C1 segment of cervical spinal cord (tissue), 14 donors: ENCODE measurements at places on chromosomes 6 and 20.

- no peak for DNase-seq
These were observed 19.8 kb upstream of the CDC5L start for GRCh38 chr6:44367681-44368080.

- DNase-seq: peak; percentile 33
These were observed 45.9 kb downstream of the ZNF217 start for GRCh38 chr20:53547664-53548239.

DNA sequence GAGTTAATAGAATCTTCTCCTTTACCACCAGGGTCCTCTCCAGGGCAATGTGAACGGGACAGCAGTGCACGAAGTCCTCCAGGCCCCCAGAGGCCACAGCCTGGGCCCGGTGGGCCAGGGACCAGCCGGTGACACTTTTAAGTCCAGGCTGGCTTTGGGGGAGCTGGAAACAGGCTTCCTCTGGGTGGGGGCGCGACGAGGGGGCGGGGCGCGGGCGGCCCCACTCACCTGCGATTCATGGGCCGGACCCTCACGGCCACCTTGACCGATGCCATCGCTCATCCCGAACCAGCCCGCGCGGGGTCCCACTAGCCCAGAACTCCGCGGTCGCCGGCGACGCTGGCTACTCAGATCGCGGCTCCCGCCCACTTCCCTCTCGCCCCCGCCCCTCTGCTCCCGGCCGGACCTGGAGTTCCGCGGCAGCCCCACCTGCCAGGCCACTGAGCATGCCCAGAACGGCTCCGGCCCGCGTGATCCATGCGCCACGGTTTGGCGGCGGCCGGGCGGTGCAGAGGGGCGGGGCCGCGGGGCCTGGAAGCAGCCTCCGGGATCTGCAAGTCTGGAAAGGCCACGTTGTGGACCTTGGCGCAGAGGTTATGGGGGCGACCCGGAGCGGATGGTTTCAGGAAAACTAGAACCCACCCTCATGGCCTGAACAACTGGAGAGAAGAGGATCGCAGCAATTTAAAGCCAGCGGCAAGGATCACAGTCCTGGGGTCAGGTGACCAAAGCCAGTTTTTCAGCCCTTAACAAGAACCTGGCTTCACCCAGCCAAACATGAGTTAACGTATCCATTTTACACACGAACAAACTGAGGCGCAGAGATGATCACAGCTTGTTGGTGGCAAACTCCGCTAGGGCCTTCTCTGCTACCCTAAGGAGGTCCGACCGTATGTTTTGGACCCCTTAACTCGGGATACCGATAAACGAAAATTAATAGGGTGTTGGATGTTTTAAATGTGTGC, at the start of gene KIF16B:
Gene KIF16B, minus strand, starts transcription at position 448 of the 965 bp plus-strand sequence. Its CDS starts 173 bp downstream, at position 275.
- peak; percentile 87 for DNase-seq

DNA sequence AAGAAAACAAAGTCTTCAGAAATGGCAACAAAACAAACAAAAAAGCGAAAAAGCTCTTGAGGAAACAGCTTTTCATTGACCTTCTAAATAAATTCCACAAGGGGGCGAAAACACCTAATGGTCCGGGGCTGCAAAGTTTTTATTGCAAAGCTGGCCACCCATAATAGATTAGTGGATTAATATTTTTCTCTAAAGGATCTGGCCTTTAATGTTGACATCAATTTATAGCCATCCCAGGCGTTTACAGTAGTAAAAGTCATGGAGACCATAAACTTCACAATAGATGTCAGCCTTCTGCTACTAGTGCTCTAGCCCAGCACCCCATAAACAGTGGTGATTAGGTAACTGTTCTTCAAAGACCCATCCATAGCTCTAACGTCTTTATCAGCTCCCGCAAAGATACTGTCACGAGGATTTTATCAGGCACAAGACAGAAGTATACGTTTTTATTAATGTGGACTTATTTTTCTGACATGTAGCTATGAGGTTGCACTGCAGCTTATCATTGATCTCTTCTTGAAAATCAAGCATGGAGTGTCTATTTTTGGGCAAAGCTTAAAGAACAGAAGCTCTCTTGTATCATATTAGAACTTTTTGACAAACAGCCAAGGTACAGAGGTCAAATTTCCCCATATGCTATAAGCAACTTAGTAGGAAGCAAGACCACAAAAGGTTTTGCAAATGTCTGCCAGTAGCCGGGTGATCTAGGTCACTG, 4.7 kb downstream of the CITED2 start:
- DNase-seq: no peak

DNA sequence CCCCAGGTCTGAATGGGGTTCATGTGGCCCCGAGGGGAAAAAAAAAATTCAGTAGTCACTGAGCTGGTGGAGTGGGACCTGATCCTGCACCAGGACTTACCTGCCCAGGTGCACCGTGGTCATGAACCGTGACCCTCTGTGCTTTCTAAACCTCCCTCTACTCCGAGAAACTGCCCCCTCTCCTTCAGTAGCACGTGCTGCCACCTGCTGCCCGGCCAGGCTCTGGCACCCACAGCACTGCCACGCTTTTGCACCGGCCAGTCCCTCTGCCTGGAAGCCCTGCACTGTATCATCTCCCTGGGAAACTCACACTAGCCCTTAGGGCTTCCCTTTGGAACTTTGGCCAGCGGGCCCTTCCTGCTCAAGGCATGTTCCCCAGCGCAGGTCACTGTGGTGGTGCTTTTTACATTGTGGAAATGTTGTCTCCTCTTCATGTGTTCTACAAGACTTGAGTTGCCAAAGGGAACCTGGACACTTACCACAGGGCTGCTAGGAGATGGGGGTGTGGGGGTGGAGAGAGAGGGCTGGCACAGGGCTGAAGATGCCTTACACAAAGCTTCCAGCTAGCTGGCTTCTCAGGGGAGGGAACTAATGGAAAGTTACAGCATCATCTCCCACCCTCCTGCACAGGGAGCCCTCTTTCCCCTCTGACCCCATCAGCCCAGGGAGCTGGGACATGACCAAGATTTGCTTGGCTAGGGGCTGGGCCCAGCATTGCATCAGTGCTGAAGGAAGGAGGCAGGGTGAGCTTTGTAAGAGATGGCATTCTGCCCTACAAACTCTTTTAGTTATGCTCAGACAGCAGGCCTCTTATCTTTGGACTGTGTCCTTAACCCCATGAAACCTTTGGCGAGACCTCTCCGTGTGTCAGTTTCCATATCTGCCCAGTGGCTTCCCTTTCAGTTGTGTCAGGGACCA, 2.5 kb upstream of the PTPRT start:
- DNase-seq: no peak

GRCh38 chr20:61949714-61950640, 115.7 kb downstream of the TAF4 start:
- no peak for DNase-seq

DNA sequence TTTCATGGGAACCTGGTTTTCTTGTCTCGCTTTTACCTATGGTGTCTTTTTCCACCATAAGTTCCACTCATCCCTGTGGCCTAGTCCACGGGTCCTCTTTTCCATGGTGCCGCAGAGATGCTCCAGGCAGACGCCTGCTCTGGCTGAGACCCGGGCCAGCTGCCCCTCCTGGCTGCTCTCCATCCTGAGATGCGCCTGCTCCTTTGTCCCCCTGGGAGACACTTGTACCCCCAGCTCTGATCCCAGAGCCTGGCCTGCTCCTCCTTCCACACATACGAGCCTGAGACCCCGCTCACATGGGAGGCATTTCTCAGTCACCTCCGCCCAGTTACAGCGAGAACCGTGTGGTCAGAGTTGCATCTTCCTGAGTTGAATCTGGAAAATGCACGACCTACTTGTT, 29.6 kb downstream of the RNASET2 start:
- no peak for DNase-seq

- DNase-seq: no peak
These were observed 64.0 kb downstream of the ARHGAP18 start for GRCh38 chr6:129645830-129646579.

DNA sequence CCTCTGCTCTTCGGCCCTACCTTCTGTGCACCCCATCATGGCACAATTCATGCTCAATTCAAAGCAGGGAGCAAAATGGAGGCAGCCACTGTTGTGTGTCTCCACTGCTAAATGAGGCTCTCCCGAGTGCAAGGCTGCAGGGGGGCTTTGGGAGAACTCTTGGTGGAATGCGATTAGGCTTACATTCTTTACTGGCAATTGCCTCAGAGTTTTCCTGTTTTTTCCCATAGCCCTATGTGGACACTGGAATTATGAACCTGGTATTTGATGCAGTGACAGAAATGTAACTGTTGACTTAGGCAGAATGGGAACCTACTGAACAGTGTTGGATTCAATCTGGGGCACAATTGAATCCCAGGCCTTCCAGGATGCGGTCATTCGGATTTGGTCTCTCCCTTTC, 187.9 kb upstream of the GMDS start:
- no peak for DNase-seq

GRCh38 chr20:24378661-24379483, 90.6 kb upstream of the SYNDIG1 start:
- no peak for DNase-seq

- no peak for DNase-seq
These were observed 37.2 kb upstream of the CALHM6 start for GRCh38 chr6:116424001-116424400.

DNA sequence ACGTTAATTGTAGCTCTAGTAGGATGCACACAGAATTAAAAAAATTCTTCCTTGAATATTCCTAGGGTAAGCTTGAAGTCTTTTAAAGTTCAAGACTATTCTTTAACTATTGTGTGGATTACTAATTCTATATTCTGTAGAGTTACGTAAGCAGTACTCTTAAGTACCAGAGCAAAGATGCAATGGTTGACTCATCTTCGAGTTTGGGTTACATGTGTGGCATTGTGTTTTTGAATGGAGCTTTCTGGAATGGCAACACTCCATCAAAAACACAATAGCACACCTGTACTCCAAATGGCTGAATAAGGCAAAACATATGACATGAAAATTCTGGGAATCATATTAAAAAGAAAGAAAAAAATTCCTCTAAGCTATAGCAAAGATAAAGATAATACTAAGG, 33.5 kb upstream of the CEP162 start:
- no peak for DNase-seq

DNA sequence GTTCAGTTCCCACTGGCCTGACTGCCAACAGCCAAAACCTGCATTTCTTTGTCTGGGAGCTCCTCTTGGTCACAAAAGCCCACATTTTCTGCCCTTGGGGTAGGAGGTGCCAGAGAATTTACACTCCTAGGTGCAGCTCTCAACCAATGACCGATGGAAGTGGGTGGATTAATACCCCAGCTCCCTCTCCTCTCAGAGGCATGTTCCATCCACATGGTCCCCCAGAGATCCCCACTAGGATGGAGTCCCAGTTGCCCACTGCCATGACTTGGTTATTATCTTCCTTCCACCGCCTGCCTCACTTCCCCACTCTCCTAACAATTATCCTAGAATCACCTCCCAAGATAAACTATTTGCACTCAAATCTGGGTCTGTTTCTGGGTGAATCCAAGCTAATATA, 111.1 kb upstream of the RIN2 start:
- no peak for DNase-seq

DNA sequence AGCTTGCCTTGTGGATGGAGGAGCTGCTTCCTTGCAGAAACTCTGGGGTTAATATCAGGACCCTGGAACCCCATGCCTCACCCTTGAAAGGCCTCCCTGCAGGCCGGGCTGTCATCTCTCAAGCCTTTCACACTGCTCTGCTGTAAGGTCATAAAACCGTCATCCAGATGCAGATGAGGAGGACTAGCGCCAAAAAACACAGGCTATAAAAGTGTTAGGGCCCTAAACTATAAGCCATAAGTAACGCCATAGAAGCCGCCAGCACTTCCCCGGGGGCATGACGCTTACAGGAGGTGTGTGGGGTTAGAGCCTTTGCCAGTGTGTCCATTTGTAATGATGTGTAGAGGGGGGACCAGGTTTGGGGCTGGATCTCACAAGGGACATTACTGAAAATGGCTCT, 47.6 kb downstream of the CDH4 start:
- no peak for DNase-seq

DNA sequence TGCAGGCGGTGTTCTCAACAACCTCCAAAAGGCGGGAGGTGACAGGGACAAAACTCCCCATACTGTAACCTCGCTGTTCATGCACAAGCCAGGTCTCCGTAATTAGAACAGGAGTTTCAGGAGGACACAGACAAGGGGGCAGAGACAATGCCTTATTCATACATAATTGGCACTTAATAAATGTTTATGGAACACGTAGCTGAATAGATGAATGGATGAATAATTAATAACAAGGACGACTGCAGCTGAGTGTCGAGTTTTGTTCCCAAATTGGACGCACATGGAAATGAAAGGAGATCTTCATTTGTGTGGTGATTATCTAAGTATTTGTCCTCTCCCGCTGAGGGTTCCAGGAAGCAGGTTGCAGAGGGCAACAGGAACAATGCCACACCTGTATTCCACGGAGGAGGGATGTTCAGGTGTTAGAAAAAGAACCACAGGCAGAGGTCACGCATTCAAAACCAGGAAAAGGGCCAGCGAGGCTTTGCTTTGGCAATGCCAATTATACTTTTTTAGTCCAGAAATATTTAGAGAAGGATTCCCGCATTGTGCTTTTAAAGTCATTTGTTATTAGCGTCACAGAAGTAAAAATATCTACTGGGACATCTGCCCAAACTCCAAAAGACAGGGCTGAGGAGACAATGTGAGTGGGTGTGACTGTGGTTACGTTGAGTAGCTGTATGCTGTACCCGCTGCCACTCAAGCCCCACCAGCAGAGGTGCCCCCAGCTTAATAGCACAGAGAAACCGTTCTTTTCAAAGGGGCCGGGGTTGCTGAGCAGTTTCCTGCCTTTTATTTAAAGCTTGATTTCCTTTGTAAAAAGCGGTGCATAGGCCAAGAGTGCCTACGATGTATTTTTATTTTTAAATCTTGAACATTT, 123.3 kb downstream of the PXDC1 start:
- no peak for DNase-seq

DNA sequence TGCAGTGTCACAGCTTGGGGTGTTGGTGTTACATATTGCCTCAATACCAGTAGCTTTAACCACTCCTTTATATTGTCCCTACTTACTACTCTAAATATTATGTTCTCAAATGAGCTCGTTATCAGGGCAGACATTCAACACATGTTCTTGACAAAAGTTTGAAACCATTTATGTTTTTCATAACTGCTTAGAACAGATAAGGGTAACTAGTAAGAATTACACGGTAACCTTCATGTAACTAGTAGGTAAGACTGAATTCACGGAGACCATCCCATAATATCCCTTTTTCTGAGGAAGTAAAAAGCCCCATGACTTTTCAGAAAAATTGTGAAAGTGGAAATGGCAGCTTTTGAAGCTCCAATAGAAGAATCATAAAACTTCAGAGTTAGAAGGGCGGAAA, 59.6 kb upstream of the CENPW start:
- DNase-seq: no peak

- no peak for DNase-seq
These were observed 28.9 kb upstream of the RALGAPA2 start for GRCh38 chr20:20741087-20742045.

DNA sequence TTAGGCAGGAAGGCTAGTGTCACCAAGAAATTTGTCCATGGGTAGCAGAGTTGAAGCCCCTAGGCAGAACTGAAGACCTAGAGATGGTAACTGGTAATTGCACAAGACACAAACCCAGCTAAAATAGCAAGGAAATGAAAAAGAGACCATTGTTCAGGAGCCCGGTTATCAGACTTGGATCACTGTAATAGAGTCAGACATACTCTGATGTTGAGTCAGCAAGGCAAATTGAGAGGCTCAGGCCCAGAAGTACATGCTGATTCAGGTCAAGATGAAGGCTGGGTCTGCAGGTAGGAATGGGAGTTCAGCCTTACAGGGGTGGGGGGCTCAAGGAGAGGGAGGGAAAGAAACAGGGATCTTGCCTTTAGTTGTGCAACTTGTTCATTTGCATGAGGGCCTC, 6.5 kb upstream of the TMEM242 start:
- no peak for DNase-seq
